ENCODE measurements at places on chromosomes 3 and 15.

DNA sequence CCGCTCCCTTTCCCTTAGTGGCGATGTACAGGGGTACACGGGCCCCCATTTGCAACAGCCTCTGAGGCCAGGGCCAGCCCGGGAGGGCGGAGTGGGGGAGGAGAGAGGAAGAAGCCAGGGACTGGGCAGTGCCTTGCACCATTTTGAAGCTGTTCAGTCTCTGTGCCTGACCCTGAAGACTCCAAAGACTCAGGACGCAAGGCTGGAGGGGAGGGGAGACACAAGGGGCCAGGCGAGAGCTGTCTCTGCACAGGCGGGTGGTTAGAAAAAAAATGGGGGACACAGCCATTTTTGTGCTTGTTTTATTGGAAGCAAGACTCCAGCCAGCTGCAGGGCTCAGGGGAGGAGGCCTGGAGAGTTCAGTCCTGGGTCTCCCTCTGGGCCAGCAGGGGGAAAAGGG is 1.6 kb downstream of the RPP25 start:
- no peak for DNase-seq

DNA sequence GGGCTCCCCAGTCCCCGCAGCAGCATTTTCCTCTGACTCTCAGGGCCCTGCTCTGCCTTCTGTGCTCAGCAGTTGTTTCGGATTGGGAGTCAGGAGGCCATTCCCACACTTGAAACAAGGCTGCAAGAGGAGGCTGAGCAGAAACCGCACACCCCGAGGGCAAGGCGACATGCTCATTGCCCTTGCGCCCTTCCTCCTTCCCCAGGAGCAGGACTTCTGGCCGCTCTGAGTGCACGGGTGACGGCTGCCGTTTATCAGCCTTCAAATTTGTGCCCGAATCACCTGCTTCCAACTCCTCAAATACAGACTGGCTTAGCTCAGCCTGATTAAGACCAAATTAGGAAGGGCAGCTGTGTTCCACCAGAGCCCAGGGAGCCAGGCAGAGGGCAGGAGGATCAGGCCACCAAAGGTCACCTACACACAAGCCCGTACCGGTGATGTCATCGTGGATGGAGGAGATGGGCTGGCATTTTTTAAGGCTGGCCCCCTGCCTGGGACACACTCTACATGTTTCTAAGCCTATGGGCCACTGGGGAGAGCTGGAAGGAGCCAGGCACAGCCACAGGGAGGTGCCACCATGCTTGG is 38.1 kb downstream of the TM2D3 start:
- DNase-seq, result no peak

DNA sequence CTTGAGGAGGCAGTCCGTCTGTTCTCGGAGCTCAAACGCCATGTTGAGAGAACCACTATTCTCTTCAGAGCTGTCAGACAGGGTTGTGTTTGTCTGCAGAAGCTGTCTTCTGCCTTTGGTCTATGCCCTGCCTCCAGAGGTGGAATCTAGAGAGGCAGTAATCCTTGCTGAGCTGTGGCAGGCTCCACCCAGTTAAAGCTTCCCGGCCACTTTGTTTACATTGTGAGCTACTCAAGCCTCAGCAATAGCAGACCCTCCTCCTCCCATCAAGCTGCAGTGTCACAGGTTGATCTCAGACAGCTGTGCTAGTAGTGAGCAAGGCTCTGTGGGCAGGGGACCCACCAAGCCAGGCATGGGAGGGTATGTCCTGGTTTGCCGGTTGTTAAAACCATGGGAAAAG is 8.9 kb downstream of the OR5AC2 start:
- DNase-seq, result no peak

DNA sequence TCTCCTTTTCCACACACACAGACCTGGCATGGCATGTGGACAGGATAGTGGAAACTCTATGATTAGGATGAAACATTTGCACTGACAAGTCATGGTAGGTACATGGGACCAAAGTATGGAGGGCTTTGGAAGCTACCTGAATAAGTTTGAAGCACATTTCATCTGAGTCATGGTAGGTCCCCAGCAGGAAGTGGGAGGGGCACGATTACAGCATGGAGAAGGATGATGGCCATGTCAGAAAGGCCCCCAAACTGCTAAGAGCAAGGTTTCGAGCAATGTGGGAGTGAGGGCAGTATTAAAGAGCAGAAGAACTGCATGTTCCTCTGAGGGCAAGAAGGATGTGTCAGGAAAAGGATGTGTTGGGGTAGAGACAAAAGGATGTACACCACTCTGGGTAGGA is 51.5 kb upstream of the CSTA start:
- no peak for DNase-seq

DNA sequence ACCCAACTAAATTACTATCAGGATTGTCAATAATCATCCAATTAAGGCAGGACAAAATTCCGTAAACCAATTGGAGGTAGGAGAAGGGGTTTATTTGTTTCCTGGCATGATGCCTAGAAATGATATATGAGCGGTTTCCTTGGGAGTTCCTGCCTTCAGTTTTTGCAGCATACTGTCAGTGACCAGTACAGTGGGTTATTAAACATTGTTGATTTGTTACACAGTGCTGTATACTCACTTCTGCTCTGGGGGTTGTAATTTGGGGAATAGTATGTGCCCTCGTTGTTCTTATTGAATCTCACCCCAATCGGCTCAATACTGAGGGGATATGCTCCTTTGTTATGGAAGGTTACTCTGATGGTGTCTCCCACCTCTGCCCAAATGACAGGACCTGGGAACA is 22.2 kb downstream of the CP start:
- no peak for DNase-seq

- DNase-seq, result no peak
Measured at GRCh38 chr3:37907906-37908305, 46.2 kb downstream of the CTDSPL start.

DNA sequence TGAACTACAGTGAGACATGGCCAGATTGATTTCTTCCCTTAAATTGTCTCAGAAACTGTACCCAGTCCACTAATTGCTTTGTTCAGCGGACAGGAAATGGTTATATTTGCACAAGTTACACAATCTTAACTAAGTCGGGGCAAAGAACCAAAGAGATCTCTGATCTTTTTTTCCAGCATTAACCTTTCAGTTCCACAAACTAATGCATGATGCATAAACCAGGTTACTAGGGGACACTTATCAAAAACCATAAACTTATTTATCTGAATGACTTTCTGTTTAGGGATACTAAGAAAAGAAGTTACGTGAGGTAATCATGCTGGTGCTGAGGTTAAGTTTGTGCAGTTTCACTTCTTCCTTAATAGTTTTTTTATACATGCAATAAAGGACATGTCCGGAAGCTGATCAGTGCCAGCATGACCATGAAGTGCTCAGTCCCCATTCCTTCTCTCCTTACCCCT is 22.4 kb downstream of the FNDC3B start:
- no peak for DNase-seq

DNA sequence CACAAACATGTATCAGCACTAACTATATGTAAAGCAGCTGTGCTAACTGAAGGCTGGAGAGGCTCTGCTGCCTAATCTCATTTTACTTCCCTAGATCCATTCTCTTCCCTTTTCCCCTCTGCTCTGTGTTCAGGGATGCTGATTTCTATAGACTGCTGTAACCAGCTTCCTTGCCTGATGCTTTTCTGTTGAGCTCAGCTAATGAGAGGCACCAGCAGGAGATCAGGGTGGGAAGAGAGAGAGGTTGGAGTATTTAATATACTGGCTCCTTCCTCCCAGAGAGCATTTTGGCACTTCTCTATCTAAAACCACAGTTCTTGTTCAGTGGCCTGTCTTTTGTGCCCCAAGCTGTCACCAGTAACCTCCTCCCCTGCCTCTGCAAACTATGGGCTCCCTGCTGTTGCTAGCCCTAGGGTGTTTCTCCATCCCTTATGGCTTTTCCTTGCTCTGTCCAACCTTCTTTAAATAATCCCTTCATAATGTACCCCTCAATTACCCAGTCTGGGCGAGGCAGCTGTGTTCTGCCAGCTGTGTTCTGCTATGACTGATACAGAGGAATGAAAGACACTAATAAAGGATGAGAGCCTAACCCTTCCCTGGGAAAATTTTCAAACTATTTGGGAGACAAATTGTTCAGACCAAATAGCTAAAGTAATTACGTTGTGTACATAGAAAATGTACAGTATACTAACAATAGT is 69.5 kb downstream of the CADPS start:
- no peak for DNase-seq

- no peak for DNase-seq
Measured at GRCh38 chr3:50146316-50146901, 8.7 kb upstream of the SEMA3F start.
